ENCODE measurements at places on chromosomes 4 and X.

GRCh38 chr4:139924782-139925181, 229.2 kb downstream of the MAML3 start:
- no peak for DNase-seq

- no peak for DNase-seq
Observed at GRCh38 chr4:110361921-110362320, 114.0 kb upstream of the ENPEP start.

DNA sequence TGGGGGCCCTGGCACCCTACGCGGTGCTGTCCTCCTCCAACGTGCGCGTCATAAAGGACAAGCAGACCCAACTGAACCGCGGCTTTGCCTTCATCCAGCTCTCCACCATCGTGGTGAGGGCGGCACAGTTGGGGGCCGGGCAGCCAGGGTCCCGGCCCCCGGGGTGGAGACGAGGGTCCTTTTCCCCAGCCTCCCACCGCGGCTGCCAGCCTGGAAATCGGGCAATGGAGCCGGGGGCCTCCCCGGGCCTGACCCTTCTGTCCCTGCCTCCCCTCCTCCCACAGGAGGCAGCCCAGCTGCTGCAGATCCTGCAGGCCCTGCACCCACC, 13.7 kb upstream of the UBA1 start:
- no peak for DNase-seq

DNA sequence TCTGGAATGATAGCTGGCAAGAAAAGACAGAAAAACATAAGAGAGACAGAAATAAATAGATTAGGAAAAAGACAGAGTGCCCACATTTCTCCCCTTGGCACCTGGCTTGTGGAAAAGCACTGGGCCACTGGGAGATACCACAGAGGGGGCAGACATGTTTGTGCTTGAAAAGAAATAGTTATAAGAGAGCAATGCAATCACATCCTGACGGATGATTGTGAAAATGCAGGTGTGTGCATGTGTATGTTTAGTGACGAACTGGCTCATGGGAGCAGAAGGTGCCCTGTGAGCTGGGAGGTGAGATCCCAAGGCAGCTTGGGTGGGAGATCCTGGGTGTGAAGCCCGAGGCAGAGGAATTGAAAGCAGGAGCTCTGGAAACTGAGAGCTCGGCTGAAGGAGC, 617.9 kb downstream of the BCOR start:
- DNase-seq: no peak

GRCh38 chr4:38949411-38950051, 81.9 kb downstream of the FAM114A1 start:
- DNase-seq: no peak

- no peak for DNase-seq
Observed at GRCh38 chrX:130714135-130714534, 188.9 kb downstream of the ENOX2 start.

DNA sequence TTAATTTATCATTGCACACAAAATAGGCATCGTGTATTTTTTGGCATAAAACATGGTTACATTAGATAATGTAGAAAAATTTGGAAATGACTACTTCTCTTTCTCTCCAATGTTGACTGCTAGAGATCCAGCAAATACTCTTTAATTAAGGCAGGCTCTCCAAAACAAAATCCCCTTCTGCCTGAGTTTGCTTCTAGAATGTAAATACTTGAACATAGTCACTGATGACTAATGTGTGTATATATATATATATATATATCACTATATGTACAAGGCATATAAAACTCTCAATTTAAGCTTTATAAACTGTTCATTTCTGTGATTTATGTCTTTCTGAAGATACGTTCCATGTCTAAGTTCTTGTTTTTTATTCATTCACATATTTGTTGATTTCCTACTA, 67.2 kb upstream of the CAMK2D start:
- DNase-seq: no peak

DNA sequence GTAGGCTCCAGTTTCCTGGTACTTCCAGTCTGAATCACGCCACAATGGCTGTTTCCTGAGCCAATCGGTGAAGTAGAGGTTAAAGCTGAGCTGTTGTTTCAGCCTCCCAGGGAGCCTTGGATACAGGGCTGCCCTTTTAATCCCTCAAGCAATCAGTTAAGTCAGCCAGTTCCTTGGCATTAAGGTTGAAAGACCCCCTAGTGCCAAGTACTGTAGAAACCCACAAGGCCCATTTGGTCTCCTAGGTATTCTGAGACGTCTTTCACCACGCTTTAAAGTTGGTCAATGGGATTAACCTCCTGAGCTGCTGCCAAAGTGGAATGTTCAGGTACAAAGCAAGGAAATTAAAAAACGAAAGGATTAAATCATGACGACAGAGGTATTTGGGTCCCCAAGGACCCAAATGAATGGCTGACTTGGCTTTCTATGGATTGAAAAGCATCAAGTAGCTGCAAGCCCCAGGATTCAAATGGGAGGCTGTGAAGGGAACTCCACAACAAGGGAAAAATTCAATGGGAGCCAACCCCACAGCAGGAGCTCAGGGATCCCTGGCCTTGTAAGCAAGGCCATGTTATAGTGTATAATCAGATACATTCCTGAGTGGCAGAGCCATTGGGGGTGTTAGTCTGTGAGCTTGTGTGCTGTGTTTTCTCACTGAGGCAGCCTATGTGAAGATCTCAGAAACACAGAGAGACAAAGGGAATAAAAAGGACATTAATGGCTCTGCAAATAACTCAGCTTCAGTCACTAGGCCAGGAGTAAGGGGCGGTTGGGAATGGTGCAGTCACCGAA, 86.0 kb downstream of the ATG4A start:
- DNase-seq: peak; percentile 75

- DNase-seq: no peak
Observed at GRCh38 chr4:125772680-125773079, 457.9 kb downstream of the FAT4 start.

GRCh38 chrX:50704360-50704759, 109.6 kb downstream of the SHROOM4 start:
- DNase-seq: no peak

- no peak for DNase-seq
Observed at GRCh38 chrX:133045986-133046385, 50.9 kb downstream of the USP26 start.

- no peak for DNase-seq
Observed at GRCh38 chrX:151754047-151754429, 19.5 kb downstream of the CNGA2 start.

DNA sequence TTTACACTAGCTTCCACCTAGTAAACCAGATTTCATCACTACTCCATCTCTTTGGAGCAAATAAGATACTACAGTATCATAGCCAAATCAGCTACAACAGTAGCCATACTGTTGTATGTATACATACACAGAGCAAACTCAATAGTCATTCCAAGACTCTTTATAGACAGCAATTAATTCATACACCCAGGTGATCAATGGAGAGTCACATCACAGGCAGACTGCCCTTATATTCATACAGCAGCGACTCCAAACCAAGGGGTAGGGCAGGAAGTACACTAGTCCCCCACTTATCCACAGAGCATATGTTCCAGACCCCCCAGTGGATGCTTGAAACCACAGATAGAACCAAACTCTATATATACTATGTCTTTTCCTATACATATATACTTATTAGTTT, 76.6 kb downstream of the FBXW7 start:
- no peak for DNase-seq

GRCh38 chrX:72620550-72621145, 48.0 kb upstream of the HDAC8 start:
- DNase-seq: no peak

DNA sequence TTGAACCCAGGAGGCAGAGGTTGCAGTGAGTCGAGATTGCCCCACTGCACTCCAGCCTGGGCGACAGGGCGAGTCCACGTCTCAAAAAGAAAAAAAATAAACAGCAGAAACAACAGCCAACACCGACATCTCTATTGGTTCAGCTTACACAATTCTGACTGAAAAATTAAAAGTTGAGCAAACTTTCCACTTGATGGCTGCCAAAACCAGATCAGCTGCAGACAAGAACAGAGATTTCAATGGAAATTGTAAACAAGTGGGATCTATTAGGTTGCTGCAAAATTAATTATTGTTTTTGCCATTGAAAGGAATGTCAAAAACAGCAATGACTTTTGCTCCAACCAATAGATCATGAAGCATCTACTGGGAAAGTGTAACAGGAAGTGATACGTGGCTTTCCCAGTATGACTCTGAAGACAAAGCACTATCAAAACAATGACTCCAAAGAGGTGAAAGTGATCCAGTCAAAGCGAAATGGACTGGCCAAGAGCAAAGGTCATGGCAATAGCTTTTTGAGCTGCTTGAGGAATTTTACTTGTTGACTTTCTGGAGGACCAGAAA, 26.3 kb downstream of the UPF3B start:
- DNase-seq: no peak

GRCh38 chrX:20059467-20060128, 57.1 kb downstream of the MAP7D2 start:
- no peak for DNase-seq

GRCh38 chr4:59655996-59656395, 1544.1 kb upstream of the ADGRL3 start:
- DNase-seq: peak; percentile 49

DNA sequence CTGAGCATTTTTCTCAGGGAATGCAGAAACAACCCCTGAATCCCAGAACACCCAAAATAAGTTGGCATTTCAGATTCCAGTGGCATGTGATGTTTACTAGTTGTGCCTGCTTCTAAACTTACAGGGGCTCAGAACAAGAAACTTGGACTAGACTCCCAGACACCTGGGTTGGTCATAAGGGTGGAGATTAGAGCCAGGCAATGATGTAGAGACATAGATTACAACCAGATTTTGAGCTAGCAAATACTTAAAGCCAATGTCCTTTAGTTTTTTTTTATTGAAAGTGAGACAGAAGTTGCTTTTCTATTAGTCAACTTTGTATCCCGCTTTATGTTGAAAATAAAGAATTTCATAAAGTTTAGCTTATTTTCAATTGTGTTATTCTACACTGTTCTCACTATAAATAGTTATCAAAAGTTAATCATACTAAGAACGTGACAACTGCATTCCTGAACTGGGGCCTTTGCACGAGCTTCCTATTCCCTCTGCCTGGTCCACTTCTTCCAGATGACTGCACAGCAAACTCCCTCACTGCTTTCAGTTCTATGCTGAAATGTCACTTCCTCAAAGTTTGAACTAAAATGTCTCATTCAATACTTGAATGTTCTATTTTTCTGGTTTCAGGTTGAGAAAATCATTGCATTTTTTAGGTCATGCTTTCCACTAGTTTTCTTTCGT, 224.7 kb upstream of the PPP1R2C start:
- DNase-seq: no peak

DNA sequence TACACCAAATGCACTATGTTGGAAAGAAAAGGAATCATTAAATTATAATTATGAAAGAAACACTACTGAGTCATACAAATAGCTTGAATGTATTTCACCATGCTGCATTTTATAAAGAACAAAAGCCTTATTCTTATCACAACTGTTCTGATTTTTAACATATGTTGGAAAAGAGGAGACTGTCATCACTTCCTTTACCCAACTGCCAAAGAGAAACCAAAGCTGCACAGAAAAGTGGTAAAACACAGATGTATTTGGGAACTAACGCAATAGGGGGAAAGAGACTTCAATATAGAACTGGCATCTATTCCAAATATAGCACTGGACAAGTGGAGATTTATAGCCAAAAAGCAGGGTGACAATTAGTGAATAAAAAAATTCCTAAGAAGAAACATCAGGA, 181.0 kb downstream of the SPANXN3 start:
- DNase-seq: no peak

DNA sequence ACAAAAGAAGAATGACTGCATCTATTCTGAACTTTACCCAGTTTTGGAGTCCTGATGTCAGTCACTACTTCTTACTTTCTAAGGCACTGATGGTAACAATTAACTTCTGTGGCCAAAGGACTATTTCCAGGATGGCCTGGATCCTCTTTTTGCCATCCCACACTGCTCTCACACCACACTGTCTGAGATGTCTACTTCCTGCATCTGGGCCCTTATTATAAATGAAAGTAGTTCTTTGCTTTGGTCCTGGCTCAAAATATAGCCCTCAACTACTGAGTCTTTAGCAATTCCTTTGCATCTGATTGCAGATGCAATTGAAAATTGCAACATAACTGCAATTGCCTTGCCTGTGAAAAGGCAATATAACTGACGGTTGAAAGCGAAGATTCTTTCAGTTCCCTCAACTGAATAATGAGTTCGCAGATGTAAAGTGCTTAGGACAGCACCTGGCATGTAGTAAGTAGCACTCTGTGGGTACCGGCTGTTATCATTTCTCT, 44.2 kb downstream of the COQ2 start:
- no peak for DNase-seq
